ENCODE measurements at places on chromosomes 12 and 14.

- DNase-seq = peak; percentile 92
Observed at GRCh38 chr12:93569656-93570551, 2.6 kb upstream of the SOCS2 start.

GRCh38 chr12:14264778-14265177, 100.7 kb upstream of the ATF7IP start:
- no peak for DNase-seq

- DNase-seq = no peak
Observed at GRCh38 chr12:49366096-49366651, 1.1 kb upstream of the SPATS2 start.

GRCh38 chr12:3204143-3204542, 127.0 kb downstream of the TSPAN9 start:
- DNase-seq = no peak

GRCh38 chr12:72141381-72141780, 130.8 kb upstream of the TRHDE start:
- no peak for DNase-seq

DNA sequence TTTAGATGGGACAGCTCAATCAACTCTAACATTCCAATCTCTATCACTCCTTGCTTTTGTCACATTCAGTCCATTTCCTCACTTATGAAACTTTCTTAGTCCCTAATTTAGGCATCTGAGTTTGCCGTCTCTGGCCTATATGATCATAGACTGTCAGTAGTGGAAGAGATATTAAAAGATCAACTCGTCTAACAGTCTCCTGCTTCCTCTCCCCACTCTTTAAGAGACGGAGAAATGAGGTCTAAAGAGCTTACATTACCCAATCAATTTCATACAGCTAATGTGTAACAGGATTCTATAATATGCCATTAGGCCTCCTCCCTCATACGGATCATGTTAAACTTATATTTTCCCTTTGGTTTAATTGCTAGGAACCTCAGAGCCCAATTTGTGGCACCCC, 6.5 kb upstream of the ATP23 start:
- DNase-seq = no peak

Measured in retina (tissue), 1 donor.